ENCODE measurements at places on chromosomes 6 and 20.

DNA sequence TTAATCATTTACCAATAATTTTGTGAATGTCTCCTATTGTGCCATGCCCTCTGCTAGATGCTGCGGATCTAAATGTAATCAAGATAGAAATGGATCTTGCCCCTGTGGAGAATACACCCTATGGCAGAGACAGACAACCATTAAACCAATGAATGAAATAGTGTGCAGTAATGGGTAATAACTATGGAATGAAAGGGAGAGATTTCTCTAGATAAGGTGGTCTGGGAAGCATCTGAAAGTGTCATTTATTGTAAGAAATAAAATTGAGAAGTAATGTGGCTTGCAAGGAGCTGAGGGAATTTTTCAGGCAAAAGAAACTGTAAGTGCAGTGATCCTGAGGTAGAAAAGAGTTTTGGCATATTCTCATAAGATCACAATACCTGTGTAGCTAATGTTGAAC lies 430.0 kb downstream of the LMBRD1 start:
- DNase-seq, result no peak

DNA sequence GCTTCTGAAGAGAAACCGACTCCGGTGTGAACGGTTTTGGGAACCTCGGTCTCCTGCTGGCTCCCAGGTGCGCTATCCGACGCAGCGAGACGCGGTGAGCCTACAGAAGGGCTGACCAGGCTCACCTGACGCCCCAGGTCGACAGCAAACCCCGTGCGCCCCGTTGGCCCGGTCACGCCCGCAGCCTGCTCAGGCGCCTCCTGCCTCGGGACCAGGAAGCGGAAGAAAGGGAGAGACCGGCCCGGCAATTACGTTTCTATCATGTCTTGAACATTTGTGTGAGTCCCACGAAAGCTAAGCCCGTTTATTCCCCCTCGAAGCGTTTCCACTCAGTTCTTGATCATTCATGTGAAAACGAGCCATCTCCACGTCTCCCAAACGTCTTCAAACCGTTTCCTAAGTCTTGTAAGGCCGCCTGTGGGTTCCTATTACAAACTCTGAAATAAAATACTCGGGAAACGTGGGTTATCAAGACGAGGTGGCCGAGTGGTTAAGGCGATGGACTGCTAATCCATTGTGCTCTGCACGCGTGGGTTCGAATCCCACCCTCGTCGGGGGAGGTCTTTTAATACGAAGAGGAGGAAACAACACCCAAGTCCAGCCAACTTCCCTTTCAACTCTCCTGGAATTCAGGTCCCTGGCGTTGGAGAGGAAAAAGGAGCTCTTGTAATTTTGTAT lies 150.5 kb upstream of the PRSS16 start:
- DNase-seq, result no peak

GRCh38 chr6:7489376-7489775 lies 52.1 kb upstream of the DSP start:
- DNase-seq, result no peak

DNA sequence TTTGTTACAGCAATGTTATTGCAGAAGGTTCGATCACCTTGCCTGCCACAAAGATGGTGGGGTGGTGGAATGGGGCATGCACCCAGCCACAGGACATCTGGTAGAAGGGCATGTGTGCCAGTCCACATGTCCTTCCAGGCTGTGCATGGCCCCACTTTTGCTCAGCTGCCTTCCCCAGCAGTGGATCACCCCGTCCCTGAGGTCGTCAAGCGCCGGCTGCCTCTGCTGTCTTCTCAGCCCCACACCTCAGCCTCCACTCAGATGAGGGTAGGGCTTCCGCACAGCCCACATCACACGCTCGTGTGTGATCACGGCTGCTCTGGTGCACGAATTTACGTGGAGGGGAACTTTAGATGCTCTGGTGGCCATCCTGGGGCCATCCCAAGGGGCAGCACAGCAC lies 109.5 kb upstream of the PMEPA1 start:
- DNase-seq, result no peak

GRCh38 chr6:112296122-112296521 lies 41.8 kb upstream of the LAMA4 start:
- DNase-seq, result no peak

- DNase-seq, result peak; percentile 52
Measured at GRCh38 chr20:5072756-5073659, 46.8 kb downstream of the PCNA start.

- DNase-seq, result peak; percentile 79
Measured at GRCh38 chr6:2209226-2209809, 36.1 kb downstream of the GMDS start.

- DNase-seq, result no peak
Measured at GRCh38 chr6:36200154-36200891, 3.8 kb downstream of the BRPF3 start.

- peak; percentile 63 for DNase-seq
Measured at GRCh38 chr6:32118782-32119628, 9.0 kb downstream of the ATF6B start.

GRCh38 chr6:134447423-134447822 lies 129.5 kb upstream of the SGK1 start:
- DNase-seq, result no peak

- no peak for DNase-seq
Measured at GRCh38 chr6:132695773-132696172, 18.1 kb downstream of the VNN1 start.

DNA sequence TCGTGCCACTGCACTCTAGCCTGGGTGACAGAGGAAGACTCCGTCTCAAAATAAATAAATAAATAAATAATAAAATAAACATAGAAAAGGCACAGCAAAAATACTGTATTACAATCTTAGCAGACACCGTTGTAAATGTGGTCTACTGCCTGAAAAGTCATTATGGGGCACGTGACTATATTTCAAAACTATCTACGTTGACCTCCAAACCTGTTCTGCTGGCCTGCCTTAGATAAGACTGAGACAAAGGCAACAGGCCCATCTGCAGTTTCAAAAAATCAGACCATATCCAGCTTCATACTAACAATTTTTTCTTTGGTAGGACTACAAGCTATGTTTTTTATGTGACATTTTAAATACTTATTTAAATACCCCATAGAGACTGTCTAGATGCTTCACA lies 59.1 kb downstream of the AGPAT4 start:
- no peak for DNase-seq

GRCh38 chr6:137163732-137164318 lies 9.6 kb downstream of the IL22RA2 start:
- no peak for DNase-seq

DNA sequence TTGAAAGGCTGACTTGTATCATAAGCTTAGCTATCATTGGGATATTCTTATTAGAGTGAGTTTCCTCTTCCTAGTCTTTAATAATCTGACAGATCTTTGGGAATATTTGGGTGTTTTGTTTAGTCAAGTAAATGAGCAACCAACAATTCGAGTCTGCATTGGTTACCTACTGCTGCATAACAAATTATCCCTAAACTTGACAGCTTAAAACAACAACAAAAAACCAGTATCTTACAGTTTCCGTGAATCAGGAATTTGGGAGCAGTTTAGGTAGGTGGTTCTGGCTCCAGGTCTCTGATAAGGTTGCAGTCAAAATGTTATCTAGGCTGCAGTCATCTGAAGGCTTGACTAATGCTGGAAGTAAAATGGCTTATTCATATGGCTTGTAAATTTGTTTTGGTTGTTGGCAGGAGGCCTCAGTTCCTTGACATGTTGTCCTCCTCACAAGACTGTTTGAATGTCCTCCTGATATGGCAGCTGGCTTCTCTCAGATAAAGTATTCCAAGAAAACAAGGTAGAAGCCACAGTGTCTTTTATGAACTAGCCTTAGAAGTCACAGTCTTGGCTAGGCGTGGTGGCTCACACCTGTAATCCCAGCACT lies 7.2 kb downstream of the GTF3C6 start:
- DNase-seq, result no peak

Data from NCI-H774 (cell line).